Activated T-helper 2 cell treated with anti-CD3 and anti-CD28 coated beads, Interferon-gamma antibody, Interleukin-2, Interleukin-4, amounts not matched to agents 10 μg/mL and 5 μg/mL and 100 μg/mL, durations not matched to agents 14 hours and 24 hours and 36 hours (primary cell): ENCODE measurements at places on chromosomes 5 and 9.

DNA sequence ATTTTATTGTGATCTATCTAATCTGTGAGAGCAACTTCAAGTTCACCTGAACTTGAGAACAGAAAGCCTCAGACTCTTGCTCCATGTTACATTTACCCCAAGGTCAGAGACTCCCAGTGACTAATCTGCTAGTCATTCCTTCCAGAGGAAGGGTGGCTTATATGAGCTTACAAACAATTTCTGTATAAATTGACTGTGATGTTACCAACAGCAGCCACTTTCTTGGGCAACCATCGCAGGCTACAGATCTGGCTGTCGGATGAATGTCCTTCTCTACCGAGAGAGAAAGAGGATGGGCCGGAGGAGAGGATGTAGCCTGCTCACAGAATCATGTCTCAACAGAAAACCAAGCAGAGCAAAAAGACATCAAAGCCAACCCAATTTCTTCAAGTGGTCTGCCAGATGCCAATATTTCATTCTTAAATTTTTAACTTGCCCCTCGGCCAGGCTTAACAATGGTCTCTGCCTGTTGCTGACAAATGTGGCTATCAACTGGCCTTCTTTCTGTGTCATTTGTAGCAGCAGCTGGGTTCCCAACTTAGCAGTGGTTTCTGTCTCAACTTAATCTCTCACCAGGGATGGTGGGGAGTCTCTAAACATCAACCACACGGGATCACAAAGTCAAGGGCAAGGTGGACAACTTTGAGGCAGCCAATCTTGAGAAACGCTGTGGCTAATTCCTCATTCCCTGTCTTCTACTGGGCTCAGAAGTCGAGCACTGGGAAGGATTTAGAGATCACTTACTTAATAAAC is 81.3 kb downstream of the RAPGEF1 start:
- DNase-seq, result no peak

- no peak for DNase-seq
These were observed 152.3 kb downstream of the TTC39B start for GRCh38 chr9:15154677-15155076.

GRCh38 chr5:150181766-150182545 is 7.9 kb upstream of the SLC6A7 start:
- no peak for DNase-seq

GRCh38 chr9:69104830-69105527 is 69.1 kb upstream of the TJP2 start:
- DNase-seq, result no peak

DNA sequence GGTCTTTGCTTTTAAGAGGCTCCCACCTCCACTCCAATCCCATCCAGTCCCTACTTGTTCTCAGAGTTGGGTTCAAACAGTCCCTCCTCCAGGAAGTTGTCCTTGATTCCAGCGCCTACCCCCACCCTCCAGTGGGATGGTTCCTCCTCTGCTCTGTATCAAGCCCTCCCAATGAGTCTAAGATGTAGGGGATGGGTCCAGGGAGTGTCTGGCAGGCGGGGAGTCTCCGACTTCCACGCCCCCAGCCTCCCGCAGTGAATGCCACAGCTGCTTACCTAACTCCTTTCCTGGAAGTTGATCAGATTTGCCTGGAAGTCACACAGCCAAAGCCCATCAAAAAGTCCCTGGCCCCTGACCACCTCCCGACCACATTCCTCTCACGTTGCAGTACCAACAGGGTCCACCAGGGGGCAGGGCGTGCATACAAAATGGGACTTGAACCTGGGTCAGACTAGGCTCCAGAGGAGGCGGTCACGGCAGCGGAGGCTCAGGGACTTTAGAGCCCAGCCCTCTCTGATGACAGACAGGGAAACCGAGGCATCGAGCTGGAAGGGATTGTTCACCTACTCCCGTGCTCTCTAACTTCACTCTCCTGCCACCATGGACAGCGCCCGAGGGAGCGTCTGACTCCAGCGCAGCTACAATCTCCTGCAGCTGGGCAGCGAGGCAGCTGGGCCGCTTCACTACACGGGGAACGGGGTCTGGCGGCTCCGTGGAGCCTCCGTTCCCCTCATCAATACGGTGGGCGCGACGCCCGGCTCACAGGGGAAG is 25.0 kb upstream of the TDRD7 start:
- peak; percentile 56 for DNase-seq

DNA sequence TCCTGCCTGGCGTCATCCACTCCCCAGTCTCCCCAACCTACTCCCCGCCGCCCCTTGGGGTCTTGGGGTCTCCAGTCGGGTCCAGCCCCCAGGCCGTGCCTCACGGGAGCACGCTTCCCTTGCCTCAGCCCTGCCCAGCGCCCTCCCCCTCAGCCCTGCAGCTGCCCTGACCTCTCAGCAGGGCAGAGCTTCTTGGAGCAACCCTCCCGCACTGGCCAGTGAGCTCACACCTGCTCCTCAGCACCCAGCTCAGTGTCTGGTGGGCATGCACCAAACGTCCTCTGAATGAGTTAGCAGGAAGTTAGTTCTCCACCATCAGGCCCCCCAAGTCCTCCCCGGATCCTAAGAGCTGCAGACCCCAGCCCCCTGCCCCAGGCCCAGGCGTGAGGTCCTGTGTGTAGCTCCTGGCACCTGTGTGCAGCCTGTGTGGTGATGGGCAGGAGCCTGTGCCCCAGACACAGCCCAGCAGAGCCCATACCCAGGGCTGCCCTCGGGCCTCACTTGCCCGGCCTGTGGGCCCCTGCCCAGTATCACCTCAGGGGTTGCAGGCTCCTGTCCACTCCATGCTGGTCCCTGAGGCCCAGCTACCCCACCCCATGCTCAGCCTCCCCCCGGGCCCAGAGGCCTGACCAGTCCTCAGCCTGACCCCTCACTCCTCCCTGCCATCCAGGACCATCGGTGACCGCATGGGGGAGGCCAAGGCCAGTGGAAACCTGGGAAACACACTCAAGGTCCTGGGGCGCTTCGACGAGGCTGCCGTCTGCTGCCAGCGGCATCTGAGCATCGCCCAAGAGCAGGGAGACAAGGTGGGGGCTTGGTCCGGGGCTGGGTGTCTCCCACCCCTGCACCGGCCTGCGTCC is 8.2 kb downstream of the GPSM1 start:
- no peak for DNase-seq

GRCh38 chr5:120942596-120943350 is 478.7 kb downstream of the PRR16 start:
- DNase-seq, result no peak

GRCh38 chr5:126124706-126125345 is 298.4 kb upstream of the GRAMD2B start:
- no peak for DNase-seq

GRCh38 chr5:19210886-19211285 is 777.1 kb downstream of the CDH18 start:
- DNase-seq, result no peak

DNA sequence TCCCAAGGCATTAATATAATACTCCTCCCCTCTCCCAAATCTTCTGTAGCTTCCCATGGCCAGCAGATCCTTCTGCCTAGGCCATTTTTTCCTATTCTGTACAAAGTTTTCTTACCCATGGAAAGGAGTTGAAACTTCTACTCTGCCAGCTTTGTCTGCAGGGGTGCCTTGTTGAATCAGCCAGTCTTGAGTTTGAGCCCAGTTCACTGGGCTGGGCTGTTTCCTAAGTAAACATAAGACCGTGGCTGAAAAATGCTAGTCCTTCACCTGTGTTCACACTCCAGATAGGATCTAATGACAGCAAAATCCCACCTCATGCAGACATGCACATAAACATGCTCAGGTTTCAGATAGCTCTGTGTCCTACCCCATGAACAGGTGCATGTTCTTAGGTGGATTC is 10.4 kb downstream of the TEX48 start:
- no peak for DNase-seq

DNA sequence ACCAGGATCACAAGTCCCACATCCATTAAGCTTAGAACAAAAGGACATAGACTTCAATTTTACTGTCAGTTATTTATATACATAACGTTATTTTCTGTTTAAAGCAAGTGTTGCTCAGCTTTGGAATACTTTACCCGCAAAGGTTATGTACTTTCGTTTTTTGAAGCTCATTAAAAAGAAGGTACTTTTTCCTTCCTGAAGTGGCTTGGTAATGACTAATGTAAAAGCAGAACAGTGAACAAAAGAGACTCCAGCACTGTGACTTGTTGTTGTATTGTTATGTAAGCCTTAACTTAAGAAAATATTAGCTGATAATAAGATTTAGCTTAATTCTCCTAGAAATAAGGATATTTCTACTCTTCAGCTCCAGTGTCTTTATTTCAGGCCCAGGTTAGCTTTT is 97.3 kb upstream of the SLCO6A1 start:
- DNase-seq, result no peak

GRCh38 chr9:130746434-130747212 is 53.0 kb downstream of the EXOSC2 start:
- DNase-seq, result no peak

DNA sequence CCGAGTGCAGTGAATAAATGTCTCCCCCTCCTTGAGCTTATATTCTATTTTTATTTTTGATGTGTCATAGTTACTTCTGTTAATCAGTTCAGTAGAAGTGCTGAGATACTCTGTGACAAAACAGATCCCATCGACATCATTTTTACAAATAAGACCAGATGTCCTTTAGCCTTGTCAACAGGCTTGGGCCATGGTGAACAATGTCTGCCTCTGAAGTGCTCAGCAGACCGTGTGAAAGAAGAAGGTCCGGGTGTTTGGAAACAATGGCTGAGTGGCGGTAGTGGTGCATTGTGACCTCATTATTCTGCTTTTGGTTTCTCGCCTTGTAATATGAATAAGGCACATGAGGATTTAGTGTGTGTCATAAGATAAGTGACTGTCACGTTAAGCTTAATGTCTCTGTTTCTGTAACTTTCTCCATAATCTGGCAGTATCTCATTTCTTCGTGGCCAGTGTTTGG is 71.2 kb downstream of the SYK start:
- no peak for DNase-seq

GRCh38 chr5:149054416-149054815 is 8.4 kb downstream of the SH3TC2 start:
- DNase-seq, result no peak

DNA sequence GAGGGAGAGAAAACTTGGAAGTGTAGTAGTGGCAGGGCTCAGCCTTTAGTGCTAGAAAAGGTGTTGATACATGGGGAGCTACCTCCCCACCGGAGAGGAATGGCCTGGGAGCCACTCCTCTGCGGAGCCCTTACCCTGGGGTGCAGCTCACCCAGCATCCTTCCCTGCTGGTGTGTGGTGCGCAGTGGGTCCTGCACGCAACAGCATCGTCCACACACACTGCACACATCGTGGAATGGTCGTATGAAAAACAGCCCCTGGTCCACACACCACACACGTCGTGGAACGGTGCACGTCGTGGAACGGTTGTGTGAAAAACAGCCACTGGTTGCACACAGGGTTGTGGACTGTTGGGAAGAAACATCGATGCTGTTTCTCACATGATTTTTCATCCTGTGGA is 16.1 kb upstream of the AHRR start:
- no peak for DNase-seq

DNA sequence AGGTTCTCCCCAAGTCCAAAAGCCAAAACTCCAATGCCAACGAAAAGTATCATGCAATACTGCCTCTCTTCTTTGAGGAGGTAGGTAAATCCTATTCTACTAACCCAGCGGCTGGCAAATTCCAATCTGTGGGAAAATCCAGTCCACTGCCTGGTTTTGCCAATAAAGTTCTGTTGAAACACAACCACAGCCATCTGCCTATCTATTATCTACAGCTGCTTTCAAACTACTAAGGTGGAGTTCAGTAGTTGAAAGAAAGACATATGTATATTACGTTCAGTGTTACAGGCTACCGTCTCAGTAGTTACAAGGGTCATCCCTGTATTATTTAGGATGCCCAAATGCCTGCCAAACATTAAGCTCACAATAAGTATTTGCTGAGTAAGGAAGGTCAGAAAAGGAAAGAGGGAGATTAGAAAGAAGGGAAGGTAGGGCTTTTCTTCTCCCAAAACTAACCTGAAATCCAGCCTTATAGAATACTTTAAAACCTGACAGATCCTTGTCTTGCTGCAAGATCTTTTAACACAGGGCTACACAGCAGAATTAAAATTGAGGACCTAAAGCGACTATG is 16.2 kb downstream of the ARL15 start:
- DNase-seq, result no peak

GRCh38 chr5:22850981-22851380 is 2.2 kb downstream of the CDH12 start:
- DNase-seq, result no peak

DNA sequence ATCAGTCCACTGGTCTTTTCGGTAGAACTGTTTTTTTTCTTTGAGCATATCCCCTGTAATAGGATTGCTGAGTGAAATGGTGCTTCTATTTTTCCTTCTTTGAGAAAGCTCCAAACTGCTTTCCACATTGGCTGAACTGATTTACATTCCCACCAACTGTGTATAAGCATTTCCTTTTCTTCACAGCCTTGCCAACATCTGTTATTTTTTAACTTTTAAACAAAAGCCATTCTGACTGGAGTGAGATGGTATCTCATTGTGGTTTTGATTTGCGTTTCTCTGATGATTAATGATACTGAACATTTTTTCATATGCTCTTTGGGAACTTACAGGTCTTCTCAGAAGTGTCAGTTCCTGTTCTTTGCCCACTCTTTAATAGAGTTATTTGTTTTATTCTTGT is 764.7 kb downstream of the MTRR start:
- DNase-seq, result no peak

DNA sequence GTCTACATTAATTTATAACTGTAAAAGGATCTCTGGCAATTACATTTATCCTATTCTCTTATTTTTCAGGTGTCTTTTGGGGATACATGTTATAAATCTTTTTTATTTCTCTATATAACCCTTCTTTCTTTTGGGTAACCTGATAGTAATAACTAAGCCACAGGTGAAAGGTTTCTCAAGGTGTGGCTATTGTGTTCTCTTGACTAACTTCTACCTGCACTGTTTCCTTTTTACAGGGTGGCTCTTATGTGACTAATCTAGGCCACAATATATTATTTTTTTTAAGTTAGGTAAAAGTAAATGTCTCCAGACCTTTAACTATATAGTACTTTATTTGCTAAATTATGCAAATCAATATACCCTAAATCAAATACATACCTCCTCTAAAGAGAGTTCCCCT is 193.2 kb downstream of the EFNA5 start:
- DNase-seq, result no peak

GRCh38 chr5:31553863-31554262 is 21.8 kb downstream of the C5orf22 start:
- no peak for DNase-seq

DNA sequence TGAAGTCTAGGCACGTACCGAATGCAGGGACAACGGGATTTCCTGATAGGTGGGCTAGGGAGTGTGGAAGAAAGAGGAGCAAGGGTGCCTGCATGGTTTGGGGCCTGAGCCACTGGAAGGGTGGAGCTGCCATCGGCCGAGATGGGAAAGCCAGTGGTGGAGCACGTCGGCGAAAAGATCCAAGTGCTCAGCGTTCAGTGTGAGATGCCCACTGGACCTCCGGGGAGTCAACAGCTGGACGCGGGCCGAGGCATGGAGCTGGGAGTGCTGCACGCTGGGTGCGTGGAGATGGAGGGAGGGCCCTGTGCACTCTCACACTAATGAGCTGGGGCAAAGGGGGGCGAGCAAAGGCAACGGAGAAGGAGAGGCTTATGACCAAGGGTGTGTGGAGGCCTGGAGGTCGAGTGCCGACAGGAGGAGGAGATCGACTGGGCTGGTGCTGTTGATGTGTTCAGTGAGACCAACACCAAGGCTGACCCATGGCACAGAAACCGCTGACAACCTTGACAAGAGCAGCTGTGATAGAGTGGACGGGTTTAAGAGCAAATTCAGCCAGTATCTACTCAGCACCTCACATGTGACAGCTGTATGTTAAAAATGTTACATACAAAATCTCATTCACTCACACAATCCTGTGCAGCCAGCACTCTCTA is 85.7 kb downstream of the STK10 start:
- DNase-seq, result no peak

- DNase-seq, result no peak
These were observed 9.1 kb upstream of the DNAJC25 start for GRCh38 chr9:111621895-111622480.

- no peak for DNase-seq
These were observed 232.5 kb downstream of the HSPA4 start for GRCh38 chr5:133284306-133284705.
